ENCODE measurements at places on chromosomes 12 and 14.

GRCh38 chr14:32087173-32087861, 10.2 kb downstream of the ARHGAP5 start:
- no peak for DNase-seq

- DNase-seq = no peak
These were observed 4.0 kb upstream of the KCNH3 start for GRCh38 chr12:49534731-49535278.

DNA sequence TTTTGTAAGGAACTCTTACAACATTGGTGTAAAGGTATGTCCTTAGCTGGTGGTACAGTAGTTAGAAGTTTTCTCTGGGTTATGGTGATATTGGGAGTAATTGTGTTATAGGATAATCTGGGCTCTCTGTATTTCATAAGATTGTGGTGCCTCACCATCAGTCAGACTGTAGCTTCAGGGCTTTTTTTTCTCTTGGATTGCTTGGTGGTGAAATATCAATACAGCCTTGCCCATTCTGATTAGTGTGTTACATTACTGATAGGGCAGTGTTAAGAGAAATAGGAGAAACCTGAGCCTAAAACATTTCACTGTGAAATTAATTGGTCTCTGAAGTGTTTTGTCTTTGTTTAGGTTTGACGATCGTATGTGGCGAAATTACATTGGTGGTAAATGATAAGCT, 71.0 kb downstream of the RCOR1 start:
- no peak for DNase-seq

DNA sequence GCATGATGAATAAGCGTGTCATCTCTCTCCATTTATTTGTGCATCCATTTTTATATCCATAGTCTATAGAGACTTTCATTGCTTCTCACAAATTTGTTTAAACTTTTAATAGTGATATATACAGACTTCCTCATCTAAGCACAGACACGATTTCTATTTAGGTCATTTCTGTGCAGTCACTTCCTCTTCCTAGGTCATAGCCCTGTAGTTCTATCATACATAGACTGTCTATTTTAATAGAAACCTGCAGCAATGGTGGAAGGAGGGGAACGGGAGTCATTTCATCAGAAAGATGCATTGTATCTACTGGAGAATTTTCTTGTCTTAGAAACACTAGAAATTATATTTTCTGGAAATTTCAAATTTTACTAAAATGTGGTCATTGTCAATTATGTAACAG, 133.4 kb upstream of the FGD4 start:
- DNase-seq = no peak

DNA sequence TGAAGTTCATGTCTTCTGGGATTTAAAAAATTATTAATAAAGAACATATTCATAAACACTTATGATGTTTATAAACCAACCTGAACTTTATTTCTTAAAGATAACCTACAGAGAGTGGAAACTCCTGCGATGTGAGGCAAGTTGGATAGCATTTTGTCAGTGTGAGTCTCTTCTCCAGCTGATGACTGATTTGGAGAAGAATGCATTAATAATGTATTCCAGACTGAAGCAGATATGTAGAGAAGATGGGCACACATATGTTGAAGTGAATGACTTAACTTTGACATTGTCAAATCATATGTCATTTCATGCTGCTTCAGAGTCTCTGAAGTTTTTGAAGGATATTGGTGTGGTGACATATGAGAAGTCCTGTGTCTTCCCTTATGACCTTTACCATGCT, 7.3 kb downstream of the HELB start:
- DNase-seq = no peak

- DNase-seq = peak; percentile 32
These were observed 15.5 kb downstream of the EMP1 start for GRCh38 chr12:13211859-13212664.

DNA sequence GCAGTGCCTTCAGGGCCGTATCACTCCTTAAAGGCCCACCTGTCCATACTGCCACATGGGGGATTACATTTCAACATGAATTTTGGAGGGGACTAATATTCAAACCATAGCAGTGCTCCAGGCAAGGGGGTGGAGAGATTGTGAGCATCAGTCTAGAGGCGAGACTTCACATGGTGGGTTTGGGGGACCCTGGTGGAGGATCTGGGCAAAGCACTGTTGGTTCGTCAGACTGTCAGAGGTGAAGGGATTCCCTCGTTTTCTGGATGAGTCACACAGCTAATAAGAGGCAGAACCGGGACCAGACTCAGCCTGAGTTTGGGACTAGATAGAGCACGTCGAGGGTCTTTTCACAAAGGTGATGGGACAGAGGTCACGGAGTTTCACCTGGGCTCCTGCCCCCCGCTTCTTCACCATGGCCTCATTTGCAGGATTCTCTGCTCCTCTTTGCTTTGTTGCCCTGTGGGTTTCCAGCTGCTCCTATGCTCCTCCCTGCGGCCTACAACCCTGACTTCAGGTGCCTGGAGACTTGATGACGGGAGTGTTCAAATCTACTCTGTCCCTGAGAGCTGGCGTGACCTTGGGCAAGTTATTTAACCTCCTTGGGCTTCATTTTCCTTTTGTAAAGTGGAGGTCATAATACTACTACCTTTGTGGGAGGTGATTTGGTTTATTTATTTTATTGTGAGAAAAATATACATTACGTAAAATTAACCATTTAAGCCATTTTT, 41.5 kb downstream of the TEAD4 start:
- no peak for DNase-seq

GRCh38 chr14:39217214-39217879, 16.4 kb upstream of the MIA2 start:
- DNase-seq = no peak

DNA sequence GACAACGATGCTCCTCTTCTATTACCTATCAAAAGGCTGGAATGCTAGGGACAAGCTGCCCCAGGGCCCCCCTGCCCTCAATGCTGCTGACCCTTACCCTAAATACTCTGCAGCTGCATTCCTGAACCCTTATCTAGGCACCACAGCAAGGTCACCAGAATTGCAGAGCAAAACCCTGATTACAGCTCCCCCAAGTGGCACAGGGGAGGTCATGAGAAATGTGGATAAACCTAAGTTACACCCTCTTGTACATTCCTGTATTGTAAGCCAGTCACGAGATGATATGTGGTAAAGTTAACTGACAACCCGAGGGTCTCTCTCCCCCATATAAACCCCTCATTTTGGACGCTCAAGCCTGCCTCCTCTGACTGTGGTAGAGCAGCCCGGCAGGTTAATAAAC, 411.8 kb upstream of the STXBP6 start:
- no peak for DNase-seq
